ENCODE measurements at places on chromosomes 13 and 19.
A peak's percentile ranks its signal among the peaks of the same experiment; 100 is the strongest.

GRCh38 chr13:47499358-47500150 is 501.5 kb downstream of the SUCLA2 start:
- peak; percentile 84 for DNase-seq

GRCh38 chr19:38939957-38940356 is 9.2 kb downstream of the MRPS12 start:
- no peak for DNase-seq

DNA sequence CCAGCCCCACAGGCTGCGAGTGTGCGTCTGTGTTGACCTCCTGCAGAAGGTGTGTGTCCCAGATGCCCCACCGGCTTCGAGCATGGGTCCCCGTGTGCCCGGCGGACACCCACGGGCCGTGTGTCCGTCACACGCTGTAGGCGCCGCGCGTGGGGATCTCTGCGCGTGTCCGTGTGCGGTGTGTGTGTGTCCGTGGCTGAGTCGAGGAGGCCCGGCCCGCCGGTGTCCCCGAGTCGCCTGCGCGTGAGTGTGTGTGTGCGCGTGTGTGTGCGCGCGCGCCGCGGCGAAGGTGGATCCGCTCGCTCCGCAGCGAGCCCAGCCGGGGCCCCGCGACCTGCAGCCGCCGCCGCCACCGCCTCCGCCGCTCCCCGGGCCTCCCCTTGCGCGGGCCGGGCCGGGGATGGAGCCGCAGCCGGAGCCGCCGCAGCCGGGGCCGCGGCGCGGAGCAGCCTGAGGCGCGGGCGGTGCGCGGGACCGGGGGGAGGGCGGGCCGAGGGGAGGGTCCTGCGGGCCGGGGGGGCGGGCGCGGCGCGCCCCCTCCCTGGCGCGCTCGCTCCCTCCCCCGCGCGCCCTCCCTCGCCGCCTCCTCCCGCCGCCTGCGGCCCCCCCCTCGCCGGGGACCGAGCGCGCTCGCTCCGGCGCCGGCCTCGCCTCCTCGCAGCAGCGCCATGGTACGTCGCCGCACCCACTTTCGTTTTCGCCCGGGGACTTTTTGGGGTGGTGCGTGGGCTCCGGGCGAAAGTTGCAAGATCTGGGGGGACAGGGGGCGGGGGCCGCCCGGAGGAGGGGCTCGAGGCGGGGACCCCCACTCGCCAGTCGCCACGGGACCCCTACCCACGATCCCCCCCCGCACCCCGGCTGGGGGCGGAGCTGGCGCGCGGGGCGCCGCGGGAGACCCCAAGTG is 7.1 kb upstream of the NFIC start:
- DNase-seq: no peak

DNA sequence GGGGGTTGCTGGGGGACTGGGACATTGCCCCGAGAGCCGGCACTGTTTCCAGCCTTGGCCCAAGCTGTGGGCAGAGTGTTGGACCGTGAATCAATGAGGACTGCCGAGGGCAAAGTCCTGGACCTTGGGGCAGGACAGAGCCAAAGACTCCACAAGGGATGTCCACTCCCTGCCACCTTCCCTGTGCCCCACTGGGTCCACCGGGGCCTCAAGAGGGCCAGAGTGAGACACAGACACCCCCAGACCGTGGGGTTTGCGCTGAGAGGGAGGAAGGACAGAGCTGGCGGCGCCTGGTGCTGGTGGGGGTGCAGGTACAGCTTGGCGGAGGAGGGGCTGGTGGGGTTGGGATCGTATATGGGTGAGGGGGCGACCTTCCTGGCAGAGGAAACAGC is 11.8 kb downstream of the MAST3 start:
- no peak for DNase-seq

DNA sequence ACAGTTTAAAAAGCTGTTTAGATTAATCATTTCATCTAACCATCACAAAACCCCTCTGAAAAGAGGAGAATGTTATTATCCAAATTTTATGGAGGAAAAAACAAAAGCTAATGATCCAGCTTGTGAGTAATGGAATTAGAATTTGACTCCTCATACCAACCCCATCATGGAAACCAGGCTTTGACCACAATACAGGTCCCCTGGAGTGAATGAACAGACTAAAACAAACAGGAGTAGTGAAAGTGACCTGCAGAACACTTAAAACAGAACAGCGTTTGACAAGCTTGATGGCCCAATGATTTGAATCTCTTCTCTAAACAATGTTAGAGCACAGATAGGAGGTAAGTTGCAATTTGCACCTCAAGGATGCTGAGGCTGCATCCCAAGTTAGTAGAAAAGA is 230.0 kb downstream of the DCT start:
- DNase-seq: peak; percentile 93

GRCh38 chr13:23467048-23467931 is 33.8 kb upstream of the SACS start:
- DNase-seq: peak; percentile 59

DNA sequence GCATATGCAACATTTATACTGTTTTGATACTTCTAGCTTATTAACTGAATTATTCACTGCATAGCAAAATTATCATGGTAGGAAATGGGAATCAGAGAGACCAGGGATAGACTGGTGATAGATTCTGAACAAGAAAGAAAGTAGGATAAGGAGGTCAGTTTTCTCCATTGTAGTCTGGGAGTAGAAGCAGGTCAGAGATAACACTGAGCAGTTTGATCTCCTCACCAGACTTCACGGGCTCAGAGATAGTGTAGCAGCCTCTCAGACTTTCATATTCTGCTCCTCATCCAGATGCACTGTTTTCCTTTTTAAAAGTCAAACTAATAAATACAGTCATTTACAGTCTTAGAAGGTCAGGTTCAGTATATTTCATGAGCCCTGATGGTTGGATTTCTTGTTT is 56.0 kb upstream of the MYO16 start:
- DNase-seq: no peak

DNA sequence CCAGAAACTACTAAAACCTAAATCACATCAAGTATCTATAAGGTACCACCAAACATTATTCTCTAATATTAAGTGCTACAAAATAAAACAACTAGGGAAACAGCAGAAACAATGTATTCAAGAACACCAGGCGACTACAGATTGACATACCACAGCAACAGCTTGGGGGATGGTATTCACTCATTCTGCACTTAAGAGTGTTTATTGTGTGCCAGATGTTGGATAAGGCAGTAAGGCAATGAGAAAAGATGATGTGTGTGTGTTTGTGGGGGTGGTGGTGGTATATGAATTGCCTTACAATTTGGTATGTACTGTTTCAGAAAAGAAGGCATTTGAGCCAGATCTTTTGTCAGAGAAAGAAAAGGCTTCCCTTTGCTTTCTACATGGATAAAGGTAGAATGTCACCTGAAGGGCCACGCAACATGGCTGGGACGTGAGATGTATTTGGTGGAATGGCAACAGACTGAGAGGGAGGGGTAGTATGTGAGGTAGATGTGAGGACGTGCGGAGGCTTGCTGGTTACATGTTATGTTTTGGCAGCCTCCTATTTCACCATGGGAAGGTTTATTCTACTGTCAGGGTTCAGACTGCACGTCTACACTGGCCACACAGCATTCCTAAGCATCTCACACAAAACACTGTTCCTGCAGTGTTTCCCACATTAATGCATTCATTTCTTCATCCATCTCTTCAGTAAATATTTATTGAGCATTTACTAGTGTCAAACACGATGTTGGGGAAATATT is 300.7 kb downstream of the KLF12 start:
- peak; percentile 38 for DNase-seq

DNA sequence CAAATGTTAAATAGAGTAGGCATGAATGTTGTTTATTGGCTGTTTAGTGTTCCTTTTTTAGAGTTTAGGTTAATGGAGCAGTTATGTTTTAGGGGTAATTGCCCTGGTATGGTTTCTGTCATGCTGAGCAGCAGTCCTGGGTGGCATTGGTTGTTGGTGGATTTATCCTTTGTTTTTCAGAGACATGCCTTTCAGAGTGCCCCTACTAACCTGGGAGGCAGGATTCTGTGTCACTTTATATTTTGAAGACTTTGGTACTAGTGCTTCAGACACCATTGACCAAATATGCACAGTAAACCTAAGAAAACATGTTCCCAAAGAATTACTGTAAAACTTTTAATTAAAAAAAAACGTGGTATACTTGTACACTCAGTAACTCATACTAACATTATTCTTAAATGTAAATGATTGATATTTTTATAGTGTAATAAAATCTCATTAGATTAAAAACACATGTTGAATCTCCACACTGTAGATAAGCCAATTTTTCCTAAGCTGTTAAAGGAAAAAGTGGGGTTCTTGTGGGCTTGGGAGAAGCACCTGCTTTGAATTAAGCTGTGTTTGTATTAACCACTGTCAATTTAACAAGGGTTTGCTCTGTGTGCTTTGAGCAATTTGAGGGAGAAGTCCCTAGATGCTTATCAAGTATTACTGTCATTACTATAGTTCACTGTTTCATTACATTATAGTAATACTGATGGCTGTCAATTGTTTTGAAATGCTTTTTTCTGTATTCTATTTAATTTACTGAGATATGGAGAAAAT is 133.2 kb downstream of the LMO7 start:
- DNase-seq: peak; percentile 70

DNA sequence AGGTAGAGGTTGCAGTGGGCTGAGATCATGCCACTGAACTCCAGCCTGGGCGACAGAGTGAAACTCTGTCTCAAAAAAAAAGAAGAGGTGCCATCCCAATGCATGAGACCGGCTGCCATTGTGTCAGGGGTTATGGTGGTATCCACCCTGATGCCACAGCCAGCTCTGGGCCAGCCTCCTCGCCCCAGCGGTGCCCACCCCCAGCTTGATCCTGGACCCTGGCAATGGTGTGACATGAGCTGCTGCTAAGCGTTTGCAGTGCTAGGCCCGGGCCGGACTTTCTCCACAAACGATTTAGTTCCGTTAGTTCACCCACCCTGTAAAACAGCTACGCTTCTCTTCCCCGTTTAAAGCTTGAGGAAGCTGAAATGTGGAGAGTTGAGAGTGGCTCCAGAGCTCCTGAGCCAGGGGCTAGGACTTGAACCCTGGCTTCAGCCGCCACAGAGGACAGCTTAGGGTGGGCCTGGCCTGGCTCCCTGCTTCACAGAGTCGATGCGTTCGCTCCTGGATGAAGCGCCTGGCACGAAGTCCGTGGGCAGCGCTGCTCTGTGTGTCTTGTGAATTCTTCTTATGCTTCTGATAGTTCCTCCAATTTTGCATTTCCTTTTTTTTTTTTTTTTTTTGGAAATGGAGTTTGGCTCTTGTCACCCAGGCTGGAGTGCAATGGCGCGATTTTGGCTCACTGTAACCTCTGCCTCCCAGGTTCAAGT is 25.5 kb downstream of the NKPD1 start:
- no peak for DNase-seq

DNA sequence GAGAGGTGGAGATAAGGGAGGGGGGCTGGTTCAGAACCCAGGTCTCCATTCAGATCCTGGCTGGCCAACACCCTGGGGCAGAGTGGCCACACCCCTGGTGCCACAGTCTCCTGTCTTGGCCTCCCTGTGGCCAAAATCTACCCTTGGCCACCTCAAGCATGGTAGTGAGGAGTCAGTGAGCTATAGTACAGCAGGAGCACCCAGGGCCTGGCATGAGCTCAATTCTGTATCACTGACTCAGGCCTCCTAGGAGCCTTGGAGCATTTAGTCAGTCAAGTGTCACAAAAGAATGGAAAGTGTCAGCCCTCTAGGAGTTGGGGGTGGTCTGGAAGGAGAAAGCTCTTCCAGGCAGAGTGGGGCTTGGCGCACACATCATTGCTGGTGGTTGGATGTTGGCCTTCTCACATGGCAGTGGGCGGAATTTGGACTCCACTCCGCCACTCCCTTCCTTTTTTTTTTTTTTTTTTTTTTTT is 6.6 kb upstream of the CD79A start:
- DNase-seq: peak; percentile 31

DNA sequence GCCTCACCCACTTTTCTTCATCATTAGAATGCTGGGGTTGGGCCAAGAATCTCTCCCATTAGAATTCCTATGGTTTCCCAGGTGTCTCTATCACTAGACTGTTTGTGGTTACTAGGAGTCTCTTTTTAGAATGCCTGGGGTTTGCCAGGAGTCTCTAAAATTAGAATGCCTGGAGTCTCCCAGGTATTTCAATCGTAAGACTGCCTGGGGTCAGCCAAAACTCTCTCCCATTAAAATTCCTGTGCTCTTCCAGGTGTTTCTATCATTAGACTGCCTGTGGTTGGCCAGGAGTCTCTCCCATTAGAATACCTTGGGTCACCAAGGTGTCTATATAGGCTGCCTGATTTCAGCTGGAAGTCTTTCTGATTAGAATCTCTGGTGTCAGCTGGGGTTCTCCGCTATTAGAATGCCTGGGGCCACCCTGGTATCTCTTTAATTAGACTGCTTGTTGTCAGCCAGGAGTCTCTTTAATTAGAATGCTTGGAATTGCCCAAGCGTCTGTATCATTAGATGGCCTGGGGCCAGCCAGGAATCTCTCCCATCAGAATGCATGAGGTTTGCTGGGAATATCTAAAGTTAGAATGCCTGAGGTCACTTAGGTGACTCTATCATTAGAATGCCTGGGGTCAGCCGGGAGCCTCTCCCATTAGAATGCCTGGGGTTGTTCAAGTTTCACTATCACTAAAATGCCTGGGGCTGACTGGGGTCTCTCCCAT is 1479.2 kb downstream of the UQCRFS1 start:
- DNase-seq: no peak
